T-cell (primary cell): ENCODE measurements at places on chromosomes 7 and 10.
A peak's percentile ranks its signal among the peaks of the same experiment; 100 is the strongest.

DNA sequence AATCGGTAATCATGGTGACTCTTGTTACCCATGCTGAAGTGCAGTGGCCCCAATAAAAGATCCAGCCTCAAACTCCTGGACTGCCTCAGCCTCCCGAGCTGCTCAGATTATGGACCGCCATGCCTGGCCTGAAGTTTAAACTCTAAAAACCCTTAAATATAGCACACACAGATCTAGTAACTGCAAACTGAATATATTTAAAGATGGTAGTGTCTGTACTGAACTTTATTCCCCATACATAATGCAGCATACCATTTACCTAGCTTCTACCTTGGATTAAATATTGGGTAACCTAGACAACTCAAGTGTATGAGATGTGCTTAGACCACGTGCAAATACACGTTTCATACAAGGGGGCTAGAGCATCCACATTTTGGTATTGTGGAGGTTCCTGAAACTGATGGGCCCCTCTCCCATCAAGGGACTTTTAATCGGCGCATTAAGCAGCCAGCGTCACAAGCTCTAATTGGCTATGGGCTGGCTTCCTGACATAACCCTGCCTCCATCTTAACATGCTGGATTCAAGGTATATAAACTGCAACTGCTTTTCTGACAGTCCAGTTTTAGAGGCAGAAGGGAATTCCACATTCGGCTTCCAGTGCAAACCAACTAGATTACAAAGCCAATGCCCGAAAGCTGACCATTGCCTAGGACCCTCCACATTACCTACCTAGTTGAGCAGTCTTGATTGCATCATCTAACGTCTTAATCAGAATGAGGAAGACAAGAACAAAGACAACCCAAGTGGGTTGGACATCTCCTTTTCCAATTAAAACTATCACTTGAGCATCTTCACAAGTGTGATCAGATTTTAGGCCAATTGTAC, 13.0 kb downstream of the HNRNPA2B1 start:
- no peak for DNase-seq

DNA sequence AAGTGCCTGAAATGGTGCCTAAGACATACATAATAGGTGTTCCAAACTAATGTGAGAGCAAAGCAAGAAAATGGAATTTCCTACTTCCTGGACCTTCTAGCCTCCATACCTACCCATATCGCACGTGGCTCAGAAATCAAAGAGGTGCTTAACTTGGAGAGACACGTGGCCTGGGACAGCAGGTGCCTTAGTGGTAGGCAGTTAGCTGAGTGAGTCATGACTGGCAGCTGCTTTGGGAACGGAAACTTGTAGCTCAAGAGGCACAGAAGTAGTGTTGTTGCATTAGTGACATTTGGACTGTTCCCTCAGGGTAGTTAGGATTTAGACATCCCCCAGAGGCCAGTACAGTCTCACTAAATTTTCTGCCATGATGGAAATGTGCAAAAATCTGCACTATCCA, 12.0 kb upstream of the BMPER start:
- DNase-seq = no peak

DNA sequence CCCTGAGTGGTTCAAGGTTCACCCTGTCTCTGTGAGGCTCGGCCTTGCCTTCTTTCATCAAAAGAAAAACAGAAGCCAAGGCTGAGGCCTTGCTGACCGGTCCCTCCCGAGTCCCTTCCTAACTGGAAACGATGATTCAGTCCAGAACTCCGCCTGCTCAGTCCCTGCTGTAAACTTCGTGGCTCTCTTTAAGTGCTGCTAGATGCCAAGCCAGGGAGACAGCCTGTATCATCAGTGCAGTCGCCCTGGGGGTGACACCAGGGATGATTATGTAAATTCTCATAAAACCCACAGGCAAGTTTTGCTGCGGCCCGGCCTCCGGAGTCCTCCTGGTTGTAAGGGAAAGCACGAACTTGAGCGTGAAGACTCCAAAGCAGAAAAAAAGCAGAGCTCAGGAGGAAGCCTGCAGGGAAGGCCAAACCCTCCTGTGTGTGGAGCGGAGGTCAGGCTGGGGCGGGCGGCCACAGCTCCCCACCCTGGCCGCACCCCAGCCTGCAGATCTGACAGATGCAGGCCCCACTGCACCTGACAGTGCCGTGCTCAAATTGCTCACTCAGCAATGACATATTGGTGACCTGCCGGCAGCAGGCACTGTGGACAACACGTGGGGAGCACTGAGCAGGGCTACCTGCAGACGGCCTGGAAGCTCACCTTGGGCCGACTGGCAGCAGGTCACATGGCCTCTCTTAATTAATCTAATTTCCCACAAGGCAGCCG, 123.4 kb downstream of the DYNC2I1 start:
- no peak for DNase-seq

- DNase-seq = peak; percentile 55
These were observed at the start of gene PAXIP1 for GRCh38 chr7:155003092-155003375. Gene PAXIP1 (minus strand): TSS chr7:155003124. CDS start chr7:155002929, 195 bp downstream.

GRCh38 chr10:6958254-6958653, 378.2 kb upstream of the PRKCQ start:
- peak; percentile 4 for DNase-seq

DNA sequence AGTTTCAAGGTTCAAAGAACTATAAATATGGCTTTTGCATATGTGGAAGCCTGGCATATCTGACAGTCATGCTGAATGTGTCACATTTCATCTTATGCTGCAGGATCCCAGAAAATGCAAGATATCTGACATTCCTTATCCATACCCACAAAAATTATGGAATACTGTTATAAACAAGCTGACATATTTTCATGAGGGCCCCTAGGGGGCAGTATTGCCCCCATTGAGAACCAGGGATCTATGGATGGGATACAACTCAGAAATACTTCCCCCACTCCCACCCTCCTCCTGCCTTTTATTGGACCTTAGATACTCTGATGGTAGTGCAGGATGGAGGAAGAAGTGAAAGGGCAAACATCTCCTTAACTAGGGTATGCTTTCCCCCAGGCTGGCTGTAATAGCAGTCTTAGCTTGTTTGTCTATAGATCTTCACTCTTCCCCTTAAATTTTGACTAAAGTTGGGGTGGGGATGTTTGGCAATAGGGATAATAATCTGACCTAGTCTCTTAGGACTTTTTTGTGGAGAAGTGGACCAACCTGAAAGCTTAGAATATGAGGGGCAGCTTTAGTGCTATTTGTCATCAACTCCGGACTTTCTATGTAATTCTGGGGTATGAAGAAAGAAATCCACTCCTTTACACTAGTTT, 3.5 kb upstream of the GNGT1 start:
- no peak for DNase-seq

DNA sequence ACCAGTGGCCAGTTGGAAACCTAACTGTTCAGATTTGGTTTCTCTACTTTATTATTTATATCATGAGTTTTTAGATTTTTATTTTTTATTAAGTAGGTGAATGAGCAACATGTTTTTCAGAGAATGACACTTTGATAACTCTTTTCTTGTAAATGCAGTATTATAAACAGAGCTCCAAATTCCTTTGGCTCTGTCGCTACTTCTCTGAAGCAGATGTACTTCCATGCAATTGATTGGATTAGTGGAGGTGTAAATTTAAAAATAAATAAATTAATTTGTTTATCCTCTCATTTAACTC, 34.3 kb upstream of the ICA1 start:
- DNase-seq = no peak

- no peak for DNase-seq
These were observed 301.3 kb downstream of the RNLS start for GRCh38 chr10:88281592-88282347.

- DNase-seq = no peak
These were observed 58.1 kb downstream of the KIF20B start for GRCh38 chr10:89759531-89759930.

GRCh38 chr10:123425680-123426079, 240.5 kb upstream of the GPR26 start:
- no peak for DNase-seq

DNA sequence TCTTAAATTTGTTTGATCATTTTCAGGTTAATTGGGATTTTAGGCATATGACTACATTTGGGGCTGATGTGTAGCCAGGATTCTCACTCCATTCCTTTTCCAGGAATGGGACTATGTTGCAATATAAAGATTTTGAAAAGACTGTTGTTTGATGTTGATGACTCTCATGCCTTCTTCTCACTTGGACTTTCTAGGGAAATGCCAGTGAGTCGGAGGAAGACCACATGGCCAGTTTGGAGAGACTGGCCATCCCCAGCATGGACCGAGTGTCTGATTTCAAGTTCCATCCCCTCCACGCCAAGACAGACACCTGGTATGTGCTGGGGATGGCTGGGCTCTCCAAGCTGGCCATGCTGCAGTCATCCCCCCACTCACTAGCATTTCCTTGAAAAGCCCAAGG, 5.5 kb downstream of the IGFBP3 start:
- DNase-seq = no peak

- DNase-seq = no peak
These were observed 5.0 kb downstream of the CHAT start for GRCh38 chr10:49618821-49619220.

- DNase-seq = peak; percentile 19
These were observed 23.4 kb downstream of the ZPBP start for GRCh38 chr7:50069613-50070012.

DNA sequence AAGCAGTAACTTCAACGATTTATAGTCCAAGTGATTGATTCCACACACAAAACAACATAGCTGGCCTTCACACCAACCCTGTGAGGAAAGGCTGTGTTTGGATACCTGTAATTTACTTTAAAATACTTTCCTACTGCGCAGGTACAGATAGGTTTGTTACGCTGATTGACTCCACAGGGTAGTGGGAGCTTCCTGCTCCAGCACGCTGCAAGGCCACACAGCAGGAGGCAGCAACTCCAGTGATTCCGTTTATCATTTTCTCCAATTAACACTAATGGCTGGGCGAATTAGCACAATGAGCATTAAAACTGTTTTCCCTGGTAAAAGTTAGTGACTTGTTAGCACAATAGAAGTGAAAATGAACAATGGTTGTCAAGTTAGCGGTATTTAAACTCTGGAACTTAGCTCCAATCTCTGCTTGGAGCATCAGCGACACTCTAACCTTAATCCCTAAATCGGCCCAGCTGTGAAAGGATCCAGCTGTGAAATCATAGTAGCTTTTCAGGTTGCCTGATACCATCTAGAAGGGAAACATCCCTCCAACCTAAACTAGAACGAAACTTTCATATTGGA, 959 bp downstream of the DCLRE1C start:
- no peak for DNase-seq

DNA sequence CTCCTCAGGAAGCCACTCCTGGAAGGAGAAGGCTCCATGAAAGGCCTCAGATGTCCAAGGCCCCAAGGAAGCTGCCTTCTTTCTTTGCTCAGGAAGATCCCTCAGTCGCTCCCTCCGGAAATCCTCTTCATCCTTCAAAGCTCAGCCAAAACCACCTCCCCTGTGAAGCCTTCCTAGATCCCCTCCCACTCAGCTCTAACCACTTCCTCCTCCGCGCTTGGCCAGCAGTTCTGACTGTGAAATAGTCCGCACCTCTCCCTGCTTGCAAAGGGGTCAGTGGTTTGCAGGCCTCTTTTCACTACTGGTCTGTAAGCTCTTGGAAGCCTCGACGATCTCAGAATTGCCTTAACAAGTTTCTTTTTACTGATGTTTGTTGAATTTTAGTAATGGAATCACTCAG, 23.9 kb downstream of the PYROXD2 start:
- DNase-seq = no peak

DNA sequence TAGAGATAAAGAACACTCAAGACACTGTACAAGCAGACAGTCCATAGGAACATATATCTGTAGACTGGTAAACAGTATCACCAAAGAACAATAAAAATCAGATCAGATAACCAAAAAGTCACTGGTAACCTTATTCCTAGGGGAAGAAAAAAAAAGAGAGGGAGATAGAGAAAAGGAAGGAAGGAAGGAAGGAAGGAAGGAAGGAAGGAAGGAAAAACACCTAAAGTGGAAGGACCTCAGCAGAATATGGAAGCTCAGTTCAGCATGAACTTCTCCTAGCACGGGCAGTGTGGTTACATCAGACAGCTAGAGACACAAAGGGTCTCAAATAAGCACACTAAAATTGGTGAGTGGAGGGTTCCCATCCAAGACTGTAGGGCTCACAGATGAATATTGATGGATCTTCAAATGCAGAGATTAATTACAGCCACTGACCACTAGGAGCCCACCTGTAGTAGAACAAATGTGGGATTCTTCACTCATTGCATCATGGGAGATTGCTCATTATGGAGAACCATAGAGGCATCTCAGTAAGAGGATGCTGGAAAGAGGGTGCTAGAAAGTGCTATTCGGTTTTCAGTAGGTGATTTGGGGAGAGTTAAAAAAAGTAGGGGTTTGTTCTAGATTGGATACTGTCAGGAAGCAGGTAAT, 293.4 kb upstream of the C7orf33 start:
- DNase-seq = no peak

GRCh38 chr7:78207269-78207668, 408.7 kb downstream of the PHTF2 start:
- no peak for DNase-seq

GRCh38 chr10:14502431-14502830, 171.7 kb upstream of the FRMD4A start:
- no peak for DNase-seq

DNA sequence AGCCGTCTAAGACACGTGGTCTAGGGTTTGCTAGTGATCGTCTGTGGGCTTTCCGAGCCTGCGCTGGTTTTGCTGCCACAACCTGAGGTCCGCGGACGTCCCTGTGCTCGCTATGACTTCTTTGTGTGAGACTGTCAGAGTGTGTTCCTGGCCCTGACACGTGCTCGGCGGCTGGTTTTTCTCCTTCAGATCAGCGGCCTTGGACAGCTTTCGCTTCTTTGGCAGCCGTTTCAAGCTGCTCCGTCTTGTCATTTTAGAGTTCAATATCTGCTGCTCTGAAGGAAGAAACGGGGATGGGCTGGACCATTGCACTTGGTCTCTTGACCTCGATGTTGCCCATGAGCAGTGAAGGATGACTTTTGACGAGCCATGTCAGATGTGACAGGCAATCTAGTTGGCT, 147.3 kb downstream of the MGMT start:
- DNase-seq = no peak

- DNase-seq = no peak
These were observed 115.0 kb upstream of the KIF5B start for GRCh38 chr10:32171204-32171603.

DNA sequence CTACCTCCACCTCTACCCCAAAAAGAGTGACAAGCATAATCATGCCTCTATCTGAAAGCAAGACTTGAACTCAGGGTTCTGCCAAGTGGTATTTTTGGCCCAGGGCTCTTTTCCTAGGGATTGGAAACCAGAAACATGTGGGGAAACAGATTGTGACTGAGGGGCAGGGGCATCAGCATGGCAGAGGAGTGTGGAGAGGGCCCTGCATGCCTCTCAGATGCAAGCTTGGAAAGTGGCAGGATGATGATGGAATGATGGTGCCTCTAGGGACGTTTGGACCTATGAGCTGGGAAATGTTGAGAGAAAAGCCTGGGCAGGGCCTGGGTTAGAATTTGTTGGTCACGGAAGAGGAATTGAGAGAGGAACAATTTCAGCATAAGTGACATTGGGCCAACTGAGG, 78.4 kb upstream of the LEP start:
- no peak for DNase-seq

DNA sequence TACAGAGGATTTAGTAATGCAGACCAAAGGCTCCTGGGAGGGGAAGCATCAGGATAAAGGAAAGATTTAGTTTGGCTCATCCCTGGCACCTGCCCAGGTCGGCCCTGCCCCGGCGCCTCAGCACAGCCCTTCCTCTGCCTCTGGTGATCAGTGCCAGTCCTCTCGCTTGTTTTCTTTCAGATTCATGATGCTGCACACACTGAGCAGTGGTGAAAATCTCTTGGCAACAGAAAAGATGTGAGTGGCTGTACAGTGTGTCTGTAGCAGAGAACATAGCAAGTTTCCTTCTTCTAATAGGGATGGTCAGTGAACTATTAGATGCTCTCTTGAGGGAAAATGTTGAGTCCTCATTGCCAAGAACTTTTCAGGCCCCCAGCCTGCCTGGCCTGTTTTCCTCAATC, 994.1 kb downstream of the KCNMA1 start:
- no peak for DNase-seq
